ENCODE measurements at places on chromosomes 7 and 10.

DNA sequence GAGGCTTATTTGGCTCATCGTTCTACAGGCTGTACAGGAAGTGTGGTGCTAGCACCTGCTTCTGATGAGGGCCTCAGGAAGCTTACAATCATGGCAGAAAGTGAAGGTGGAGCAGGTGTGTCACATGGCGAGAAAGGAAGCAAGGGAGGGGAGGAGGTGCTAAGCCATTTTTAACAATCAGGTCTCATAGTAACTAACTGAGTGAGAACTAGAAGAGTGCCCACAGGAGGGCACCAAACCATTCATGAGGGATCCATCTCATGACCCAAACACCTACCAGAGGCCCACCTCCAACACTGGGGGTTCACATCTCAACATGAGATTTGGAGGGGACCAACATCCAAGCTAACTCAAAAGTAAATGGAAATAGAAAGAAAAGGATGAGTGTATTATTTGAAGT lies 78.1 kb downstream of the CXCL12 start:
- DNase-seq: no peak

DNA sequence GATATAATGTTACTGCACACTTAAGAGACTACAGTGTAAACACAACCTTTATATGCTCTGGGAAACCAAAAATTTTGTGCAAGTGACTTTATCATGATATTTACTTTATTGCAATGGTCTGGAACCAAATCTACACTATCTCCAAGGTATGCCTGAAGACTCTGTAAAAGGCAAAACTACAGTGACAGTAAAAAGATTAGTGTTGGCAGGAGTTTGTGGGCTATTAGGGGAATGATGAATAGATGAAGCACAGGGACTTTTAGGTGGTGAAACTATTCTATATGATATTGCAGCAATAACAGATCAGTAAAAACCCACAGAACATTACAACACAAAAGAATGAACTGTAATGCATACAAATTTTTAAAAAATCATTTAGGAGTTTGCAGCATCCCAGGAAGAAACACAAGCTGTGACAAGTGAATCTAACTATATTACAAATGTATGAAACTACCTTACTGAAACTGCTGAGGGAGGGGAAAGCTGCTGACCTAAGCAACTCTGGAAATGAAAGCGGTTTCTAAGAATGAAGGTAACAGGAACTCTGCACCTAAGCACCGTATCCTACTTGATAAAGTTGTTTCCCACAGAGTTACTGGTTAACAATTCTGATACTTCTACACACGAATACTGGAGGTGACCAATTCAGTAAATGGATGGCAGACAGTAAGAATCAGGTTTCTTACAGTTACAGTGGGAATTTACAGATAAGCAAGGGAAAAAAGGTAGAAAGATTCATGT lies 82.6 kb downstream of the ATE1 start:
- no peak for DNase-seq

DNA sequence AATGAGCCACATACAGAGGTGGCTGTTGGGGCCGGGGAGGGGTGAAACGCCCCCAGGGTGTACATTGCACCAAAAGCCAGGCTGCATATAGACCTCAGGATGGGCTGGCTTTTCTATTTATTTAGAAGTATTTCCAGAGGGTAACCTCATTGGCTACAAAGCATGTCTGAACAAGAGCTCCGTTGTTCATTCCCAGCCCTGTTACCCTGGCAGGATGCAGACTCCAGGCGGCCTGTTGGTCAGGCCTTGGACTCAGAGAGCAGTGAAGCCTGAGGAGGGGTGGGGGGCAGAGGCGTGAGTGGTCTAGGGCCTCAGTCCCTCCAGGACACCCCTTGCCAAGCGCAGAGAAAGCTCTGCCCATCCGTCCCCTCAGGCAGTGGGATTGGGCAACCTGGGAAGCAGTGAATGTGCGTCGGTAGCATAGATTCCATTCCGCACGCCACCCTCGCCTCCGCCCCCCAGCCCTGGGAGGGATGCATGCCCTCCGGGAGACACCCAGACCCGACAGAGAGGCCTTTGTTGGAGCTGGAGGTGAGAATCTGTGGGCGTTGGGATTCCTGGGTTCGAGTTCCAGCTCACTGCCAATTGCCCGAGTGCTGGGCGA lies 41.9 kb downstream of the TCF7L2 start:
- DNase-seq: peak; percentile 47

DNA sequence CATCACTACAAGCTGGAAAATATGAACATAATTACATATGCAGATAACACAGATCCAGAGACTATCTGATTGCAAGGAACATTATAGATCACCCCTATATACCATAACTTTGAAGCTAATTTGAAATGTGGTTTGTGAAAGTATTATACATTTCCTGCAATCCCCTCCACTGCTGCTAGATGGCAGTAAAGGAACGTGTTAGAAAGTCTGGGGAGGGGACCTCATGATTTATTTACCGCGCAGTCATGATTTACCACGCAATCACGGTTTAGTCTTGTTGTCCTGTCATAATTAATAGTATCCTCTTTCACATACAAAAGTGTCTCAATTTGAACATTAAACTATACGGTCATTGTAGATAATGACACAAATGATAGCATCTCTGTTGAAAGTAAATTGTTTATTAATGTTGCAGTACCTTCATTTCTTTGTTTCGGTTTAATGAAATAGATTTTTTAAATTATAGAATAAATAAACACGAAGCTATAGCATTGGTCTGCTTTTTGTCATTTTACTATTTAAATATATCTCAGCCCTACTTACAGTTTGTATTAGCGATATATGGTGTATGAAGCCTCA lies 145.3 kb upstream of the PRSS1 start:
- DNase-seq: no peak

DNA sequence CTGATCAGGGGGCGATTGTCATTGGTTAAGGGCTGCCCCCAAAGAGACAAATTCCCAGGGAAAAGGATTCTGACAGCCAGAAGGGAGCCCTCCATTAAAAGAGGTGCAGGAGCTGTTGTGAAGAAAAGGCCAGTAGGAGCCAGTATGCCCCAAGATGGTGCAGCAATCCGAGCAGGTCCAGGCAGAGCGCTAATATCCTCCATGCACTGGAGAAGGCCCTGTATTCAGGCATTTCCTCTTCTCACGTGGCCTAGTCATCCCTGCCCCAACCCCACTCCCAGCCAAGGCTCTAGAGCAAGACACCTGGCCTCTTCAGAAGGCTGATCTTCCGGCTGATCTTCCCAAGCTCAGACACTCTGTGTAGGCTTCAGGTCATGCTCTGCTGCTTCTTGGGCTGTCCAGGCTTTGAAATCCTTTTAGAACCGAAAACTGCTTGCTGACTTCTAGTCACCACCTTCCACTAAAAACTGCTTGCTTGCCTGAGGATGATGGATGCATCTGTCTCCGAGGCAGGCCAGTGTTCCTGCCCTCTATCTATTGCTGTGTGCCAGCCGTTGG lies 77.4 kb downstream of the CYP26A1 start:
- no peak for DNase-seq

DNA sequence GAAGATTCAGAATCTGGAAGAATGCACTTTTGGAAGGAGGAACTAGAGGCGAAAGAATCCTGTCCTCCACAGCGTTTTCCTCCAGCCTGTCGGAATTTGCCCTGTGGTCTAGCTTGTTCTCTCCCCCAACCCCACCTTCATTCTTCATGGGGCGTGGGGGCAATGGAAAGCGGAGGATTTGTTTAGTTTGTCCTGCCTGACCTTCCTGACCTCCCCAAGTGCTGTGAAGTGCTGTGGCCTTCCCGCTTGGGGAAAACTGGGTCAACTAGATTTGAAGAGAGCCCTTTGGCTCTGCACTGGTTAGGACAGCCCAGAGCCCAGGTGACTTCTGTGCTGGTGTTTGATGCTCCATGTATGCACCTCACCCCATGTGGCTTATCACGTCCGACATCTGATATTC lies 49.1 kb downstream of the GATA3 start:
- no peak for DNase-seq

- DNase-seq: no peak
These were observed 406.4 kb upstream of the ETV1 start for GRCh38 chr7:14395860-14396259.

DNA sequence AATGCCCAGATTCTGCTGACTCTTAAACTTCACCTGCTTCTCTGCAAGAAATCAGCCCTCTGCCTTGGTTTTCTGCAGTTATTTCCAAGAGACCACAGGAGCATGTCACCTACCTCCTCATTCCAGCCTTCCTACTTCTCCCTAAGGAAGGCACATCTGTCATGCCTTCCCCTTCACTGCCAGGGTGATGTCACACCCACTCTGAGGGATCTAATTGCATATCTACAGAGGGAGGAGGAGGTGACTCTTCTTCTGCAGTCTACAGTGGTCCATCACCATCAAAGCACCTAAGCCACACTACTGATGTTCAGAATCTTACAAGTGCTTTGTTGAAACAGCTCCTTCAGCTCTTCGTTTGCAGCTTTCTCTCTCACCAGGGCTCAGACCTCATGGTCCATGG lies 275.5 kb downstream of the FGFR2 start:
- no peak for DNase-seq

DNA sequence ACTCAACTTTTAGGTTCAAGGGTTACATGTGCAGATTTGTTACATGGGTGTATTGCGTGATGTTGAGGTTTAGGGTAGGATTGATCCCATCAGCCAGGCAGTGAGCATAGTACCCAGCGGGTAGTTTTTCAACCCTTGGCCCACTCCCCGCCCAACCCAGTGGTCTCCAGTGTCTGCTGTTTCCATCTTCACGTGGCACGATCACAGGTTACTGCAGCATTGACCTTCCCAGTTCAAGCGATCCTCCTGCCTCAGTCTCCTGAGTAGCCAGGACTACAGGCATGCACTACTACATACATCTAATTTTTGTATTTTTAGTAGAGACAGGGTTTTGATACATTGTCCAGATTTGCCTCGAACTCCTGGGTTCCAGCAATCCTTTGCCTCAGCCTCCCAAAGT lies 905.7 kb upstream of the ZNF722 start:
- DNase-seq: no peak

DNA sequence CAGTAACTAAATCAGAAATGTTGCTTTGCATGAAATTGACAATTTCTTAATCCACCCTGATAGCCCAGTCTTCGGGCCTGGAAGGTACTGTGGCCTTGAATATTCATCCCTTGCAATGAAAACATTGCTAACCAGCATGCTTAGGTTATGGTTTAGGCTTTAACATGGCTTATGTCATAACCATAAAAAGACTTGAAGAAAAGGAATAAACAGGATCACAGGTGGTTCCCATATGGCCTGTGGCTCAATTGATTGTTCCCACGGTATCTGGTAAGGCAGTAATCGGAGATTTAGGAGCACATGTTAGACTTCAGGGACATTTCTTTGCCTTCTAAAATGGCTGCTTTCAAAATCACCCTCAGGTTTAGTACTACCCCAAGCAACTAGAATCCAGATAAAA lies 139.5 kb downstream of the ST7 start:
- DNase-seq: no peak

DNA sequence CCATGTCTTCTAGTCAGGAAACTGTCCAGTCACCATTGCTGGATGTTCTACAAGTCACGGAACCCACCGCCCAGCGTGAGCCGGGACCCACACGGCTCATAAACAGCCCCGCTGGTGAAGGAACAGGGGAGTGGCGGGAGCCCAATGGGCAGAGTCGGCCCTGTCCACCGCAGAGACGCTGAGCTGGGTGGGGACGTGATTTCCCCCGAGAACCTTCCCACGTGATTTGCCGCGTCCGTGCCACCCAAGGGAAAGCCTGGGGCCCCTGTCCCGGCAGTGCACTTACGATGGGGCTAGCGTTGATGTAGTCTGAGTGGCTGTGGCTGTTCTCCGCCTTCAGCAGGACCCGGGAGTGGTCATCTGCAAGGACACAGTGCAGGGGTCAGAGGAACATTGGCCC lies 266.9 kb downstream of the DNAJB6 start:
- no peak for DNase-seq

DNA sequence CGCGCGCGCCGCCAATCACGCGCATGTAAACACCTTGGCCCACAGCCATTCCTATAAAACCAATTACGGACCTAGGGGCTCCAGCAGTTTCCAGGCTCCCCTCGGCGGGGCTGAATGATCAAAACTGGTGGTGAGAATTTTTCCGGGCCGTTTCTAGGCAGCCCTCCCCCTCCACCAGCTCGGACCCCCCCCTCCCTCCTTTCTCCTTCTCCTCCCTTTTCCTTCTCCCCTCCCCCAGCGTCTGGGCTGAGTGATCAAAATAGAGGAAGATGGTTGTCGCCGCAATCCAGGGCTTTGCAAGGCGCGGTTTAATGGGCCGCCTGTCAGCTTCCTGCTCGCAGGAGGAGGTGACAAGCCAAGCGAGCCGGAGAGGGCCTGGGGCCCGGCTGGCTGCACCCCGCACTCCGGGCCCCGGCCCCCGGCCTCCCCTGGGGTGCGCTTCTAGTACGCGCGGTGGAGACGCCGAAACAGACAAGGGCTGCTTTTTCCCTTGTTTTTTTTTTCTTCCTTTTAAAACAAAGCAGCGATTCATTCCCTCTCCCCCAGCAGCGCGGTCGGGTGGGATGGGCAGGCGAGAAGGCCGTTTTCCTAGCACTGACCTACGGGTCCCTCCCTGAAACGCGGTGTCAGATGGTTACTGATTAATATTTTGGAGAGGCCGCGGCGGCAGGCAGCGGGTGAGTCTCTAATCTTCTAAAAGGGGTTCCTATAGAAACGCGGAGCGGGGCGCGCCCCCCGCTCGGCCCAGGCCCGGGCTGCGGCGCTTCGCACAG lies 528 bp upstream of the TNRC18 start:
- peak; percentile 91 for DNase-seq

DNA sequence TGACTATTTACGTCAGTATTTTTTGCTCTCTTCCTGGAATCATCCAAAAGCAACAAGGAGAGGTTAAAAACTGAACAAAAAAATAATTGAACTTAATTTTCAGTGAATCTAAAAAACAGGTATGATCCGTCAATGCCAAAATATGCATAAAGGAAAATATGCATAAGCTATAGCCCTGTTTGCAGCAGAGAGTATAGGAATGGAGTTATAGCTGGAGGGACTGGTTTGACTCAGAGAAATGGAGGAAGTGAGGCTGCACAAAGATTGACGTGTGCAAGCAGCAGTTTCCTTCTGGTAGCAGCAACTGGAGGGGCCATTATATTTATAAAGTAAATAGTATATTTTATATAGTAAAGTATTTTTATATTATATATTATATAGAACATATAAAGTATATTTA lies 37.1 kb downstream of the GNG11 start:
- no peak for DNase-seq

DNA sequence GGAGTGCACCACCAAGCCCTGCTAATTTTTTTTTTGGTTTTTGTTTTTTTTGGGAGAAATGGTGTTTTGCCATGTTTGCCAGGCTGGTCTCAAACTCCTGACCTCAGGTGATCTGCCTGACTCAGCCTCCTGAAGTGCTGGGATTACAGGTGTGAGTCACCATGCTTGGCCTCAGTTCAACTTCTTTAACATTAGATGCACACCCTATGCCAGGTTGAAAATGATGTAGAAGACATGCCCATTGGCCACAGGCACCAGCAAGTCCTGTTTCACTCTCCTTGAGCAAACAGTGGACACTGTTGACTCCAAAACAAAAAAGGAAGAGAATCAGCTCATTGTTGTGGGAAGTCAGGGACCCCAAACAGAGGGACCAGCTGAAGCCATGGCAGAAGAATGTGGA lies 1205.3 kb downstream of the REEP3 start:
- DNase-seq: no peak
